Aorta (tissue), 5 donors: ENCODE measurements at places on chromosomes 13 and 19. TPM values are rescaled to one million over a fixed set of nuclear protein-coding genes. Genes with fewer than 3 reads are reported as not detected.

GRCh38 chr13:75399168-75399878 lies 82.6 kb downstream of the TBC1D4 start:
- no peak for DNase-seq

Gene CRB3
- total RNA-seq = not detected

GRCh38 chr19:46115396-46116106 lies 8.9 kb downstream of the IGFL3 start:
- no peak for DNase-seq

DNA sequence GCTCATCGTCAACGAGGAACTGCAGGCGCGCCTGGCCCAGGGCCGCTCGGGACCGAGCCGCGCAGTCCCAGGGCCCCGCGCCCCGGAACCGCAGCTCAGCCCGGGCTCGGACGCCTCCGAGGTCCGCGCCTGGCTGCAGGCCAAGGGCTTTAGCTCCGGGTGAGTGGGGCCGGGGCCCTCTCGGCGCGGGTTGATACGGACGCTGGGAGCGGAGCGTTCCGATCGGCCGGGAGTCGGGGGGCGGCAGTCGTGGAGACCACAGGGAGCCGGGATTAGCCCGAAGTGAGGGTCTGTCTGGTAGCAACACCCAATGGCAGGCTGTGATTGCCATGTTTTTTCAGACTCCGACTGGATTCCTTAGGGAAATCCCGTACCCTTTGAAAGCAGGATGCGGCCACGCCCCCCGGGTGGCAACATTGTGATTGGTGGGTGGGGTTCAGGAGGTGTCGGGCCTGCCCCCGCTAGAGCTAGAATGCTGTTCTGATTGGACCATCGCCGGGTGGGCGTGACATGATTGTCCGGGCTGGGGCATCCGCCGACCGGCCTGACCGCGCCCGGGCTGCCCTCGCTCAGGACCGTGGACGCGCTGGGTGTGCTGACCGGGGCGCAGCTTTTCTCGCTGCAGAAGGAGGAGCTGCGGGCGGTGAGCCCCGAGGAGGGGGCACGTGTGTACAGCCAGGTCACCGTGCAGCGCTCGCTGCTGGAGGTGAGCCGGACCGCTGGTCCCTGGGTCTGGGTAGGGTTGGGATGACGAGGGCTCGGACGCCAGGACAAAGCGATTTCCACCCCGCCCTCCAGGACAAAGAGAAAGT lies 11.3 kb downstream of the EPS8L1 start:
- DNase-seq = peak; percentile 98

GRCh38 chr13:60268203-60268555 lies 104.5 kb upstream of the DIAPH3 start:
- DNase-seq = no peak

GRCh38 chr19:3710265-3710812 lies 2.2 kb downstream of the TJP3 start:
- peak; percentile 84 for DNase-seq

Gene PSG3
- not detected for total RNA-seq

DNA sequence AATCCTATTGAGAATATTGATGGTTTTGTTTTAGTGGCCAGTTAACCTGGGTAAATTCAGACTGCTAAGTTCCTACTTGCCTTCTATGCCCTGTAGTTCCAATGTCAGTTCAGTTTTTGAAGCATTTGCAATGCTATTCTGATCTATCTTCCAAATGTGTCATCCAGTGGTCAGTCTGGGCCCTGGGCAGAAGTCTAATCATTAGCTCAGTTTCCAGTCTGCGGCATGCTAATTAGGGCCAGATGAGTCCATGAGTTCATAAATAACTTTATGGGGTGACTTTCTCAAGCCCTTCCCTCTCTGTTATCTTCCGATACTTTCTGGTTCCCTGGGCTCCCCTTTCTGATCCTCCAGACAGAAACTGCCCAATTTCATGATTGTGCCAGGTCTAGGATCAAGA lies 32.7 kb downstream of the FAM187B start:
- no peak for DNase-seq

DNA sequence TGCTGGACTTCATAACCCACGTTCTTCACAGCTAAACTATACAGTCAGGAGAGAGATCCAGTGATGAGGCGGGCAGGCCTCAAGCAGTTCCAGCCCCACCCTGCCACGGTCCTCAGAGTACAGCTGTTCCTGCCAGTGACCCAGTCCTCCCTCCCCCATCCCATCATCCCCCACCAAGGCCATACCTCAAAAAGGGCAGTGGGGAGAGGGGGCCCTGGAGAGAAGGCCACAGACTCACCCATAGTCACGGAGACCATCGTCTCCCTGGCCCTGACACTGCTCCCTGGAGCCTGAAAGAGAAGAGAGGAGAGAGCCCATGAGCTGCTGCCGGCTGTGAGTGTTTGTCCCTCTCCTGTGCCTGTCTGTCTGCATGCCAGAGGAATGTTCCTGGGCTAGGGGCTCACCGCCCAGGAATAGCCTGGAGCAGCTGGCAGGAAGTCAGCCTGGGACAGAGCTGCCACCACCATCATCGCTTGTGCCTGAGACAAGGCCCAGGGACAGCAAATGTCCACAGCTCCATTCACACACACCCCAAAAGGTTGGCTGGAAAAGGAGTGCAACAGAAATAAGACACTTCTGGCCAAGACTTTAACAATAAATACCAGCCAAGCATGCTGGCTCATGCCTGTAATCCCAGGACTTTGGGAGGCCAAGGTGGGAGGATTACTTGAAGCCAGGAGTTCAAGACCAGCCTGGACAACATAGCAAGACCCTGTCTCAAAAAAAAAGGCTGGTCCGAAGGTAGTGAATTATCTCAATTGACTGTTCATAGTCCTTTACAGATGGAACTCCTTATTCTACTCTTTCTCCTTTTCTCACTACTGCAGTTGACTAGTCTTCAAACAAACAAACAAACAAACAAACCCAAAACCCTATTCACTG lies 6.4 kb downstream of the C19orf47 start:
- DNase-seq = peak; percentile 87

DNA sequence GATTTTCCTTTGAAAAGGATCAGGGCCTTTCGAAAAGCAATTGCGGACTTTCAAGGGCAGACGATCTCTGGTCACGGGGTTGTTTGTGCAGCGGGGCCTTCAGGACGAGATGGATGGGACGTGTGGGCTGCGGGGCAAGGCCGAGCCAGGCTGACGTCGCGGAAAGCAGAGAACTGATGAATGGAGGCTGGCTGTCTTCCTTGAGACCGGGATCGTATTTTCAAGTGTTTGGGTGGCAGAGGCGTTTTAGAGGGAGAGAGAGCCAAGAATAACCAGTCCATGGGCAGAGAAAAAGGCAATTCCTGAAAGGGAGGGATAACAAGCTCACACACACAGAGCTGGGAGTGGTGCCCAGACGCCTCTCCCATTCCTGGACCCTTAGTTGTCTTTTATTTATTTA lies 138.9 kb upstream of the USP29 start:
- no peak for DNase-seq

DNA sequence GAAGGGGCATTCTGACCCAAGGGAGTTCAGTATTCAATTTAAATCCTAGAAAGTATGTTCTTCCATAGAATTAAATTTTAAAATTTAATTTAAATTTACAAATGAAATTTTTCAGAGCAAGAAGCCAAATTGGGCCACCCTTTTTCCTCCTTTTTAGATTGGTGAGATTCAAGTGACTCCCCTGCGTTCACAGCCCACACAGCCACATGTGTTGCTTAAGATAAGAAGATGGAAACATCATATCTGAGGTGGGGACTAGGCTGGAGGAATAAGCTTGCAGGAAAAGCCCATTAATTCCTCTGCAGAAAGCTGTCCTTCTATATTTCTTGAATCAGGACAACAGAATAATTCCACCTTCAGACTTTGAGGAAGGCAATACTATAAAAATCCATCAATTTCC lies 392.7 kb upstream of the ZNF507 start:
- DNase-seq = no peak

Gene KLK8
- not detected for total RNA-seq

Gene KLK2
- not detected for total RNA-seq

GRCh38 chr19:41903193-41903953 lies 20.4 kb downstream of the ARHGEF1 start:
- DNase-seq = no peak
